ENCODE measurements at places on chromosomes 11 and 22.

GRCh38 chr11:78664636-78665035 is 90.0 kb upstream of the NARS2 start:
- DNase-seq, result no peak

DNA sequence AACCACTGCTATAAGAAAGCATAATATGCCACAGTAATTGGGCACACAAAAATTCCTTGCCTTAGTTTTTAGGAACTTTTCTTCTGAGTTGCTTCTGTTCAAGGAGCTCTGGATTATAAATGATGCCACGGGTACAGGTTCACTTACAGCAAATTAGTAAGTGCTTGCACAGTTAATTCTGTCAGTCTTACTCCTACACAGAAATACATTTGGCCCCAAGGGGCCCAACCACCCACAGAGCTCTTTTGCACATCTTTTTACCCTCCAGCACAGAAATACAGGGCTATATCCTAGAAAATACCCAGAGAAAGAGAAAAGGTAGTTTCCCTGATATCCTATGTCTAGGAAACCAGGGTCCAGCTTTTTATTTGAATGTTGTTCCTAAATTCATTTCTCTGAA is 86.6 kb upstream of the CHRM4 start:
- no peak for DNase-seq

DNA sequence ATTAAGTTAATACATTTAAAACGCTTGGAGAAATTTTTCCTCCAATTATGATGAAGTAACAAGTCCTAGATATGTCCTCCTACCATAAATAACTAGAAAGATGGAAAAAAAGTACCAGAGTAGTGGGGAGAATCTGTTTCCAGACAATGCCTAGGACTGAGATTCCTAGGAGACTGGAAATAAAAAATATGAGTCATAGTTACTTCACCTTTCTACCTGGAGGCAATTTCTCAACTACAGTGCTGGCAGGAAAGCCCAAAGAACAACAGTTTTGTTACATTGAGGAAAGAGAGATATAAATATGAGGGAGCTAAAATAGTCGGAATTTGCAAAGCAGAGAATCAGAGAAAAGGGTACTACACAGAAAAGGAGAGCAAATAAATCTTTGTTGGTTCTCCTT is 202.1 kb upstream of the ARHGAP42 start:
- DNase-seq, result no peak

GRCh38 chr11:35160902-35161597 is 22.1 kb downstream of the CD44 start:
- no peak for DNase-seq

GRCh38 chr11:46144741-46145140 is 23.5 kb upstream of the PHF21A start:
- no peak for DNase-seq

- DNase-seq, result no peak
Measured at GRCh38 chr11:80816966-80817365, 1376.1 kb upstream of the TENM4 start.

- DNase-seq, result no peak
Measured at GRCh38 chr11:79062814-79063762, 377.7 kb downstream of the TENM4 start.

GRCh38 chr11:132579634-132580327 is 952.5 kb downstream of the OPCML start:
- DNase-seq, result no peak

DNA sequence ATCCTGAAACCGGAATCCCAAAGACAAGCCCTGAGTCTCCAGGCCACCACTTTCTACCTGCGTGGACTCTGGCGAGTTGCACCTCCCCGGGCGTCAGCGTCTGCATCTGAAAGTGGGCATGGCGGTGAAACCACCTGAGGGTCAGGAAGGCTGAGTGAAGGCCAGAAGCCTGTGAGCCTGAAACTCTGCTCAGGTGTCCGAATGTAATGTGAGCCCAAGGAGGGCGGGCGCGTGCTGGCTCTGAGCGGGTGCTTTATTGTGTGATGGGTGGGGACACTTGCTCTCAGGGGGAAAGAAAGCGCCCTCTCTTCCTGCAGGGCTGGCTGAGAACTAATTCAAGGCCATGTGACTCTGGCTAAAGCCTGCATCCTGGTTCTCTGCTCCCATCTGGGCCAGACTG is 135.6 kb downstream of the ST3GAL4 start:
- DNase-seq, result no peak

DNA sequence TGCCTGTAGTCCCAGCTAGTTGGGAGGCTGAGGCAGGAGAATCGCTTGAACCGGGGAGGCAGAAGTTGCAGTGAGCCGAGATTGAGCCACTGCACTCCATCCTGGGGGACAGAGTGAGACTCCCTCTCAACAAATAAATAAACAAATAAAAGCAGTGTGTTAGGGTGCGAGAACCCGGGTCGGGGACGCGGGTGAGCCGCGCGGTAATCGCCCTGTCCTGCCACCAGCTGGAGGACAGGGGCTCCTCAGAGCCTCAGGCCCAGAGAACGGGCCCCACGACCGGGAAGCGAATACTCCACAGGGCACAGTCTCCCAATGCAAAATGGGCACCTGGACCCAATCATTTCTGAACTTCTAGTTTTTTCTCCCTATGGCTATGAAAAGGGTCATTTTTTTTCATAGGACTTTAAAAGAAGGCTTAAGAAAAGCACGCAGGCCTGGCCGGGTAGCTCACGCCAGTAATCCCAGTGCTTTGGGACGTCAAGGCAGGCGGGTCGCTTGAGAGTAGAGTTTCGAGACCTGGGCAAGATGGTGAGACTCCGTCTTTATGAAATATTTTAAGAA is 744 bp upstream of the MCM5 start:
- no peak for DNase-seq
